ENCODE measurements at places on chromosomes 13 and 19. TPM values are rescaled to one million over a fixed set of nuclear protein-coding genes. Genes with fewer than 3 reads are reported as not detected.

The FFAR2 gene
- polyA plus RNA-seq, result 3.1 TPM

DNA sequence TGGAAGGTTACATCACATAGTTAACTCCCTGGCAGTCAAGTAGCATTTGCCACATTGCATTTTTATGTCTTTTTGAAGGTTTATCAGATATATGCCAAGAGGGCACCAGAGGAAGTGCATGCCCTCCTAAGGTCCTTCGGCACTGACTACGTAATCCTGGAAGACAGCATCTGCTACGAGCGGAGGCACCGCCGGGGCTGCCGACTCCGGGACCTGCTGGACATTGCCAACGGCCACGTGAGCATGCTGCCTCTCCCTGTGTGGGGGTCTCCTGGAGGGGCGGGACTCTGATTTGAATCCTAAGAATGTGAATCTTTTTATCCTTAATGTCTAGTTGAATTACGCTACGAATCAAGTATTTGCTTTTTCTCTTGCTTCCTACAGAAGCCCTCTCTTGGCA, 74.8 kb downstream of the DPY19L3 start:
- no peak overlapping the region for H3K27ac ChIP-seq
- peaks cover 69% of the 10 kb centered on the region for H3K36me3 ChIP-seq
- no peak for DNase-seq
- H3K4me1 ChIP-seq, result no peaks in the 10 kb centered on the region

The GIPC3 gene
- polyA plus RNA-seq, result 1.6 TPM

- H3K27ac ChIP-seq, result peak overlapping the region; percentile 55
- no peaks in the 10 kb centered on the region for H3K36me3 ChIP-seq
- H3K4me3 ChIP-seq, result no peak overlapping the region
- peaks cover 9% of the 10 kb centered on the region for H3K4me1 ChIP-seq
- DNase-seq, result no peak
These were observed 111.9 kb downstream of the FGF9 start for GRCh38 chr13:21782736-21783135.

GRCh38 chr13:49664606-49665005, 26.7 kb downstream of the EBPL start:
- peaks cover 29% of the 10 kb centered on the region for H3K36me3 ChIP-seq
- H3K27ac ChIP-seq, result no peak overlapping the region
- no peaks in the 10 kb centered on the region for H3K4me1 ChIP-seq
